RPMI8226 (cell line): ENCODE measurements at places on chromosomes 2 and 18.

DNA sequence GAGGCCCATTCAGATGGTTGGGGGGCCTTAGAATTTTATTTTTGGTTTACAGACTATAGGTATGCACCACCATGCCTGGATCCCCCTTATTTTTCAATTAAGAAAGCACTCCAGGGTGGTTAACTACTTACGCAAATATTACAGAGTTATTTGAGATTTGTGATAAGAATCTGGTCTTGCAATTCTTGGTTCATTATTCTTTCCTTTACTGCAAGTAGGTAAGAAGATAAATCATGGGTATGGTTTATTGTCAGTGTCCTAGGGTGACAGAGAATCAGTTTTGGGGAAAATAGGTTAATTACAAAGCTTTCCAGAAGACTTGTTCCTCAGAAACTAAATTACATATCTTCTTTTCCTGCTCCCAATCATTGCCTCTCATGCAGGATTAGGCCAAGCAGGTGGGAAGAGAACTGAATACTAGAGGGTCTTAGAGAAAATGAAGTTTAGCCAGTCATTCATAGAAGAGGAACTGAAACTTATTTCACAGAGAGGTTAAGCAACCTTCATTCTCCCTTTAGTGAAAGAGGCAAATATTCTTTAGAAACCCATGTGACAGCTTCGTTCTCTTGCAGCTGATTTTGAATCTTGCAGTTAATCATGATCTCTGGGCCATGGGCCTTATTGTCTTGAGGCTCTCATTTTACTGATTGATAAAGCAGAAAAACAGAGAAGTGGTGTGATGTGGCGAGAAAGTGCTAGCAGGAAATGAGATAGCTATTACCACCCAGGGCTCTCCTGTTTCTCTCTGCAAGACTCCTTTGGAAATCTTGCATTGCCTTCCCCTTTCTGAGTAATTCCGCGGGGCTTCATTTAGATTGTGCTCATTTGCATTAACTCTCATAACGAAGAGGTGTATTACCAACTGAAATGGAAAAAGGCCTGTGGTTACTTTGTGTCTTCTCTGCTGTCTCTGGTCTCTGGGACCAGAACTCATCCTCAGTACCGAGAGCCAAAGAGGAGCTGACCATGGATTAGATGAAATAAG, 44.8 kb upstream of the ARHGAP25 start:
- DNase-seq, result peak; percentile 48

- peak; percentile 61 for DNase-seq
Observed at GRCh38 chr2:179263446-179264367, 925 bp downstream of the SESTD1 start.

DNA sequence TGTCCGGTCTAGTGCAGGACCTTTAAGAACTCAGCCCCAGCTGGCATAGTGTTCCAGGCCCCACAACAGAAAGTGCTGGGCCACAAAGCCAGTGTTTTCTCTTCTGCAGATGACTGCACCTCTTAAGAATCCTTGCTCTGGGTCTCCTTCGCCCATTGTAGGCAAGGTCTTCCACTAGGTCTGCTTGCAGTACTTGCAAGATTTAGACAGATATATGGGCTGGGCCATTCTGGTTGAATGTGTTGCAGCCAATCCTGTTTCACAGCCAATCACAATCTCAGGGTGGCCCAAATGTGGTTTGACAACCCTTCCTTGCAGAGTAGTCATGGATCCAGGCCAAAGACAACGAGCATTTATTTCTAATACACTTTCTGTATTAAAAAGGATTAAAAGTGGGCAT, 13.1 kb upstream of the PIEZO2 start:
- DNase-seq, result no peak

DNA sequence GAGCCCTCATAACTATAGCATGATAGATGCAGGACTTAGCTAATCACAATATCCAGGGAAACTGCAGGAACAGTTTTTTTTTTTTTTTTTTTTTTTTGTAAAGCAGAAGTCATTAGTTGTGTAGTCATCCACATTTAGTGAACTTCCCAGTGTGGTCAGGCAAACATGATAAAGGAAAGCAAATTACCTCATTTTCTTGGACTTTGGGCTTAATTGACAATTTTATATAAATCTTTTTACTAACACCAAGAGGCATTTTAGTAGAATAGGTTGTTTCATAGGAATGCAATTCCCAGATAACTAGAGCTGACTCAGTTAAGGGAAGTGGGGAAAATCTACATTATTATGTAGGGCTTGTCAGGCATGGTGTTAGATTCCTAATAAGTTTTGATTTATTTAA, 142.7 kb upstream of the GCFC2 start:
- no peak for DNase-seq

- no peak for DNase-seq
Observed at GRCh38 chr2:241132538-241133435, 16.5 kb downstream of the PASK start.

GRCh38 chr2:112783187-112783714, 1.0 kb downstream of the IL1A start:
- no peak for DNase-seq

GRCh38 chr18:12686100-12686499, 16.4 kb downstream of the CEP76 start:
- DNase-seq, result no peak

GRCh38 chr2:166384774-166385173, 9.0 kb upstream of the SCN9A start:
- DNase-seq, result peak; percentile 59

- no peak for DNase-seq
Observed at GRCh38 chr18:26477828-26478466, 70.4 kb downstream of the KCTD1 start.

DNA sequence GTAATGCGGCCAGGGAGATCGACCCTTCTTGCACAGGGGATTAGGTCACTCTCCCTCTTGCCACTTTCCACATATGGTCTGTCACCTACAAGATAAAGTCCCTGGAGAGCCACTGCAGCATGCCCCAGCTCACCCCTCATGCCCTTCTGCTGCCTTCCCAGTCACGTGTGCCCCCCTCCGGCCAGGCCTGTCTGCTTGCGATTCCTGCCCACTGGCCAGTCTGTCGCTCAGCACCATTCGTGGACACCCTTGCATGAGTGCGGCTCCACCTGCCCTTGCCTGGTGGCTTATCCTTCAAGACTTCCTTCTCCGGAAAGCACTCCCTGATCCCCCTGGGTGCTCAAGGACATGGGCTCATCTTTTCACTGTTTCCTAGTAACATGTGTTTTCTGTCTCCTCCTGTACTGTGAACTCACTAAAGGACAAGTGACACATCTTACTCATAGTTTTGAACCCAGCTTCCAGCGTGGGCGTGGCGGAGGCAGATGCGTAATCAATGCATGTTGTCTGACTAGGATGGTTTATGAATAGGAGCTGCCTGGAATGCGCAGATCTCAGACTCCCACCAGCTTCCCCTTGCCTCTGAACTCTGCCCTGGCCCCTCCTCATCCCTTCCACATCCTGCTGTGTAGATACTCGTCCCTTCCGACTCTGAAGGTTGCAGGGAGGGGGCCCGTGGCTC, 7.8 kb upstream of the NT5DC4 start:
- no peak for DNase-seq

GRCh38 chr2:8531481-8531880, 150.4 kb upstream of the ID2 start:
- DNase-seq, result no peak

DNA sequence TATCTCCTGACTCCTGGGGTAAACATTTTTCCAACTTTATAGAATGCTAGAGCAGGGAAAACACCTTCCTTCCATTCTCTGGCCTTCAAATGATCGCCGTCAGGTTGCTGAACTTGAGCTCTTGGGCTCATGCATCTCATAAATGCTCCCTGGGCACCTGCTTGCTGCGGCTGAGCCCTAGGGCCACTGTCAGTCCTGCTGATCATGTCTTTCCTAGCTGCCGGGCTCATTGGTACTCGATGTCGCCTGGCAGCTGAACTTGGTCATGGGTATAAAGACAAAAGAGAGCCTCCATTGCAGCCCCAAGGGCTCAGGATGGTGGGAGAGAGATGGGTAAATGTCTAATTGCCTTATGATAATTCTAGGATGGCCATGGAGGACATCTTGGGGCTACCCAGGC, 80.6 kb downstream of the HS1BP3 start:
- no peak for DNase-seq

DNA sequence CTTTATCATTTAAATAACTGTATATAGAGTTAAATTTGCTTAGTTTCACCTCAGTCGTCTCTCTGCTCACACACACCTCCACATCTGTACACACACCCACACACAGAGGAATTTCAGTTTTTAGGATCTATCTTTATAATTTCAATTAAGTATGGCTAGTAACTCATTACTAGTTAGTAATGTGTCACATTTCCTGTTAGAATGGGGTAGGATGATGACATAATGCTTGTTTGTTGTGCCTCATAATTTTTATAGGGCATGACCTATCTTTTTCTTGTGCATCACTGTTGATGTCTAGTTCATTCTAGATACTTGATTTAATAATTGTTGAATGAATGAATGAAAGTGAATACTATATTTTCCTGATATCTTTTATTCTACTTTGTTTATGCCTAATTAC, 108.6 kb downstream of the AGPS start:
- no peak for DNase-seq

DNA sequence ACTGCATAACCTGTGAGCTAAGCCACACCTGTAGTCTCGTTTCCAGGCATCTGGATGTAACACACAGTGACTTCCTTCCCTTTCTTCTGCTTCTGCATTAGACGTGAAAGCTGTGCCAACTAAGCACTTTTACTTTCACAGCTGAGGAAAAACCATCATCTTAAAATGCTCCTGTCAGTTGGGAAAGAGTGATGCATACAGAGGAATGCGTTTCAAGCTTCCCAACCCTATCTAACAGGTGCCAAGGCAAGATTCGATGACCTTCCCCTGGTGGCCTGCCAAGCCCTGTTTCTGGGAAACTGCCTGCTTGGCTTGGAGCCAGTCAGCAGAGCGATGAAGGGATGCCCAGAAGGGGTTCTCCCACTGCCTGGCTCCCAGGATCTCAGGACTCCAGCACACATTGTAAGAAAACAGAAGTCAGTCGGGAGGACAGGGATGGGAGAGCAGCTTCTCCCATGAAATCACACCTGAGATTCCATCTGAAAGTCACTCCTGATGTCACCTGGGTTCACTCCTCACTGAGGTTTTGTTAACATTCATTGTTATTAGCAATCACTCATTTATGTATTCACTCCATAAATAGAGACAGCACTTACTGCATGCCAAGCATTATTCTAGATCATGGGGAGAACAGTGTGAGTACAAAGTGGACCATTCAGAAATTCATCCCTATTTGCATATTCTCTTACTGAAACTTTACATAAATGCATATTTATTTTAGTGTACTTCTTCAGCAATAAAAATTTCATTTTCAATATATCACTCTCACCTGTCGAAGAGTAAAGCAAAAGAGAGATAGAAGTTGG, 64.1 kb downstream of the DTNA start:
- DNase-seq, result peak; percentile 87

- DNase-seq, result no peak
Observed at GRCh38 chr2:12288048-12288447, 428.7 kb upstream of the TRIB2 start.

- no peak for DNase-seq
Observed at GRCh38 chr18:3059272-3059671, 46.3 kb upstream of the LPIN2 start.

DNA sequence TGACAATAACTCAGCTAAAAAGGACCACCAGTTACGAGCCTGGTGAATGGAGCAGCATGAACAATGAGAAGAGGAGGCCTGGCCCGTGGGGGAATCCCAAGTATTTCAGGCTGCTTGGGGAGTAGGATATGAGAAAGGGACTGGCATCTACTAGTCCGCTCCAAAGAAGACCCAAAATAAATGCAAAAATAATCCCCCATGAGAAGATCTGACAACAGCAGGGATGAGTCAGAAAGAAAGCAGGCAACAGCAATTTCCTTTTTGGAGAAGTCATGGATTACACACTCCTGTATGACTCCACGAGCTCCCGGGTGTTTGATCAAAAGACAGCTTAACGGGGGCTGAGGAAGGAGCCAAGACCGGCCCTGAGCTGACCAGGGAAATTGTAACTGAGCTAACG, 111.4 kb downstream of the SOX11 start:
- no peak for DNase-seq

DNA sequence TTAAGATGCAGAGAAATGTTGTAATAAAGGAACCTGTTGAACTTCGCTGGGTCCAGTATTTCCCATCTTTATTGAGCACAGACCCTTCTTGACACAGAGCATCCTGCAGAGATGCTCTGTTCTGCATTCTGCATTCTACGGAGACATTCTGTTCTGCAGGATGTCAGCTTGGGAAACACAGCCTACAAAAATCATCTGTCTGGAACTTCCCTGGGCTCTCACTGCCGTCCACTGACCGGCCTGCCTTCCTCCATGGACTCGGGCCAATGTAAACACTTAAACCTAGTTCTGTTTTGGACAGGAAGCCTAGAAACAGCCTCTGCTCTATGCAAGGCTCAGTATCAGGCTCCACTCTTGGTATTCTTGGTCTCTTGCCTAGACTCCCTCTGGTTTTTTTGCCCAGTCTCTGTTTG, 90.0 kb upstream of the PPP1CB start:
- no peak for DNase-seq

GRCh38 chr18:10518595-10519255, 7.1 kb upstream of the NAPG start:
- peak; percentile 75 for DNase-seq

- no peak for DNase-seq
Observed at GRCh38 chr2:64881037-64881492, 108.1 kb upstream of the SLC1A4 start.

GRCh38 chr18:9898792-9899549, 13.2 kb downstream of the TXNDC2 start:
- DNase-seq, result no peak

- no peak for DNase-seq
Observed at GRCh38 chr2:28429636-28430376, 37.1 kb downstream of the FOSL2 start.

DNA sequence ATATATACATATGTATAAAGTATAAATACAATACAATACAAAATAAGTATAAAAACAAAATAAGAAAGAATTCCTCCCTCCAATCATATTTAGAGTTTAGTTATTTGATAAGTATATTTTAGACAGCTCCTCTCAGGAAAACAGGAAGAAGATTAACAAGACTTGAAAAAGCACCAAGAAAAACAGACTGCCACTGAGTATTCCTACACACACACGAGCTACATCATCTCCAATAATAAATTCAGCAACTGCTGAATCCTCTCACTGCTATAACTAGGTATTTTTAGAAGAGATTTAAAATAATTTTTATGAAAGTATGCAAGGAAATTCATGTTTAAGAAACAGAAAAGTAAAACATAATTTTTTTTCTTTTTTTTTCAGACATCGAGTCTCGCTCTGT, 13.0 kb downstream of the LONRF2 start:
- no peak for DNase-seq

DNA sequence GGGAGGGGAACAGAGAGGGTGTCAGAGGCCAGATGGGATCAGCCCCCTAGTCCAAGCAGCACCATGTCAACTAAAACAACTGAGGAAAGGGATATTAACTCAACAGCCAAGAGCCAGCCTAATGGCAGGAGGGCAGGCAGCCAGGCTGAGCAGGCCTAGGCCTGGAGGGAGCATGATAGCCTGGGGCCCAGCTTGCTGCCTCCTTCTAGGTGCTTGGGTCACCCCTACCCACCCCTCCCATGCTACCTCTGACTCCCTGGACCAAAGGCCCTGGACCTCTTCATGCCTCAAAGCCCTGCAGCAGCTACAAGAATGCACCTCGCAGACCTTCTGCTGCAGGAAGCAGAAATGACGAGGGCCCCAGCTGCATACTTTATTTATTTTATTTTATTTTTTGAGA, 22.1 kb upstream of the TNS1 start:
- no peak for DNase-seq
